ENCODE measurements at places on chromosomes 4 and X.

DNA sequence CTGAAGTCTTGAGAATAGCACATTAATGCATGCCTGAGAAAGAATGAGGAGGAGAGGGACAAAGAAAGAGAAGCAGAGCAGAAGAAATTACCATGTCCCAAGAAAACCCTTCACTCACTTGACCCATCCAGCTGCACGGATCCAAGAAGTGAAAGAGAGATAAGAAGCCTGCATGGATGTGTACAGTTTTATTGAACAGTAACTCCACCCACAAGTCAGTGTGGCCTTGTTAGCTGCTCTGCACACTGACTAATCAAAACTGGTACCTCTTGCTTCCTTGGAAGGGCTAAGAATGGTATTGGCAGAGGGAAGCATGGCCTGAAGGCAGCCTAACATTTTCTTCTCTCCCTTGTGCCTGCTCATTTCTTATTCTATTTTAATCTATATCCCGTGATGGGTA lies 163.9 kb downstream of the SLC7A11 start:
- DNase-seq: no peak

GRCh38 chr4:61200187-61200915 lies at the start of gene ADGRL3:
Gene ADGRL3, plus strand, starts transcription at chr4:61200326.
- peak; percentile 70 for DNase-seq

DNA sequence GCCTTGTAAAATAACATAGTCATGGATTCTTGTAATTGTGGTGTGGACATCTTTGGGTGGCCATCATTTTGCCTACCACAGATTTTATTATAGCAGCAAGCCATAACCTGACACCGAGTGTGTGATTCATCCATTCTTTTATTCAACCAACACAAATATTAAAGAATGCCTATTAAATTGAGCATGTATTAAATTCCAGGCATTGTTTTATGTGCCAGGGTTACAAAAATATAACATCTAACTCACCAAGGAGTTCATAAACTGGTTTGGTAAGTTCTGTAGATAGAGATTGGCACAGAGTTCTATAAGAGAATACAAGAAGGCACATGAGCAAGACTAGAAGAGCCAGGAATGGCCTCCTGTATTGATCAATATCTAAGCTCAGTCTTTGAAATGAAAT lies 18.0 kb downstream of the NBDY start:
- DNase-seq: no peak

- no peak for DNase-seq
Observed at GRCh38 chrX:41491267-41492004, 44.3 kb downstream of the NYX start.

Measured in Ammon's horn (tissue), 1 donor.